ENCODE measurements at places on chromosomes 7 and 10. TPM values are rescaled to one million over a fixed set of nuclear protein-coding genes. Genes with fewer than 3 reads are reported as not detected.

GPR141 gene
- total RNA-seq, result 2.4 TPM

DNA sequence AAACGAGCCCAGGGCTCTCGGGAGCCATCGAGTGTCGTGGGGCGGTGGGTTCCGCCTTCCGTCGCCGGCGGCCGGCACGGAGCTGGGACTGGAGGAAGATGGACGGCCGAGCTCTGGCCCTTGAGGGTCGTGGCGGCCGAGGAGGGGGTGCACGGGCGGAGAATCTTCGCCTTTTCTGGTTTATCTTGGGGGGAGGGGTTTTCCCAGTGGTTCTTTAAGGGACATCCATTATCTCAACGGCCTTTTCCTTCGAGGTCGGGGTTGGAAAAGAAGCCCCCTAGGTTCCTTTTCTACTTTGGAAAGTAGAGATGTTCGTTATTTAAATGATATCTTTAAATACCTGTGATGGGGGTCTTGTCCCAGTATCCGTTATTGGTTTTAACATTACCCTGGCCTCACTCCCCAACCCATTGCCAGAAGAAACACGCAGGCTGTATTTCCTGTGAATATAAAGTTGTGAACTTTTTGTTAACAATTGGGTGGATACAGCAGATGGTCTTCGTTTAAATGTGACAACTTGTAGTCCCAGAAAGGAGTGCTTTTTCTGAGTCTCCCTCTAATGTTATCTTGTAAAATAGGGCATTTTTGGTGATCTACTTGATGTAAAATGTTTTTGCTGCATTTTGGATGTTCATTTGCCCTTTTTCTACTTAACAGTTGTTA, 765 bp downstream of the CCAR1 start:
- peak; percentile 8 for DNase-seq

GRCh38 chr7:4166340-4166739, 515.8 kb upstream of the FOXK1 start:
- DNase-seq, result no peak

DNA sequence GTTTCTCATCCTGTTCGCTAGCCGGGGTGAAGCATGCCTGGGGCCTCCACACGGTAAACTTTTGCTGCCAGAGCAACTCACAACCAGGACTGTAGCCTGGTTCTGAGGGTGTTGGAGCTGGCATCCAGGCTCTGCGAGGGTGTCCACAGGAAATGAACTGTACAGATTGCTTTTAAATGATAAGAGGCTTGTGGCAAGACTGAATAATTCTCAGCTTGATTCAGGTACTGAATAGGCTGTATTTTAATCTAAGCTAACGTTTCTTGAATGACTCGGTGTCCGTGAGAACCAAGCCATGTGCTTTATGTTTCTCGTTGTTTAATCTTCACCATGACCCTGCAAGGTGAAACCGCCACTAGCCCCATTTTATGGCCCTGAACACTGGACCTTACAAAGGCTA, 49.3 kb downstream of the EEPD1 start:
- DNase-seq, result no peak

All from umbilical cord (tissue), 2 donors.